RPMI8226 (cell line): ENCODE measurements at places on chromosomes 5 and 9.

DNA sequence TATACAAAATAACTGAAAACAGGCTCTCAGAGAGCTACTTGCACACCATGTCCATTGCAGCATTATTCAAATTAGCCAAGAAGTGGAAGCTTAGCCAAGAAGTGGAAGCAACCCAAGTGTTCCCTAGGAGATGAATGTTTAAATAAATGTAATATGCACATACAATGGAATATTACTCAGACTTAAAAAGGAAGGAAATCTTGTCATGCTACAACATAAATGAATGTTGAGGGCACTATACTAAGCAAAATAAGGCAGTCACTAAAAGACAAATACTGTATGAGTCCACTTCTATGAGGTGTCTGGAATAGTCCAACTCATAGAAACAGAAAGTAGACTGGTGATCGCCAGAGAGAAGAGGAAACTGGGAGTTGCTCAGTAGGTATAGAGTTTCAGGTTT is 438.1 kb downstream of the MAT2B start:
- no peak for DNase-seq

DNA sequence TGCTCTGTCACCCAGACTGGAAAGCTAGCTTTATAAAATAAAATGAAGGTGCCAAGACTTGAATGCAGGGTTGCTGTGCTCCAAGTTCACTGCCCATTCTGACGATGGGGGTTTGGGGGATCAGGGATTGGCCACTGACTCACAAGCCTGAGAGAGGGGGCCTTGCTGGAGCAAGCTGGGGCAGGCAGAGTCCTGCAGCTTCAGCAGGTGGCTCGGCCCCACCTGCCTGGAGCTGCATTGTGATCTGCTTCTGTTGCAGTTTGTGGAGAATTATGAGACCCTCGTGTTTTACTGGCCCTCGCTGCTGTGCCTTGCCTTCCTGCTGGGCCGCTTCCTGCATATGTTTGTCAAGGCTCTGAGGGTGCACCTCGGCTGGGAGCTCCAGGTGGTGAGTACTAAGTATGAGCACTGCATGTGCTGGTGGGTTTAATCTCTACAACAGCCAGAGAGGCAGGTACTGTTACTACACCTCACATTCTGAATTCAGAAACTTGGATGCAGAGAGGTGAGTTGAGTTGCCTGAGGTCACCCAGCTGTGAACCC is 31.1 kb upstream of the CCDC180 start:
- no peak for DNase-seq

DNA sequence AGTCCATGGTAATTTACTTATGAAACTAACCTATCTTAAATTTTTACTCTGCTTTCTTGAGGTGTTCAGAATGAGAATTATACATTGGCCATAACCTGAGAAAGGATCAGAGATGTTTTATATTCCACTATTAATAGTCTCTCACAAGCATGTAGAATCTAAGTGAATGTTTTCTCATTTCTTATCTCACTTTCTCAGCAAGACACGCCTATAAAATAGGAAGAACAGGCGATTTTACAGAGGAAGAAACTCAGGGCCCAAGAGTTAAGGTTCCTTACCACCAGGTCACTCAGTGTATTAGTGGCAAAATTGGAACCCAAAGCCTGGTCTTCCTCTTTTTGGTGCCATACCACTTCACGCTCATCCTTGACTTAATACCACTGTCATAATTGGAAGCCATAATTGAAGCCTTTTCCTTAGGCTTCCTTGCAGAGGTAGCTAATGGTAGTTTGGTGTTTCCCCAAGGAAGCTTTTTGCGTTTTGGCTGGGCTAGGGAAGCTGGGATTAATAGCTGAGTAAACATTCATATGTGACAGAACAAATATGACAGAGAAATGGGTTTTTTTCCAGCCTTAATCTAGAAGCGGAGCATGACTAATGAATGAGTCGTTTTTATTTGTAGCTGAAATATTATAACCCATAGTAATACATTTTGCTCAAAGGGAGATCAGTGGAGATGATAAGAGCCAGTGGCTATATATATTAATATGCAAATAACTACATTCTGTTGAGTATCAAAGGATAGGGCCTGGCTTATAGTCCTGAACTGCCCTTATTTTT is 16.9 kb downstream of the HMGXB3 start:
- DNase-seq: no peak

- DNase-seq: no peak
These were observed 88.3 kb downstream of the SNCAIP start for GRCh38 chr5:122400341-122400740.
